NCI-H226 (cell line): ENCODE measurements at places on chromosomes 16 and 17.

GRCh38 chr16:8775359-8775758 is 22.1 kb downstream of the TMEM186 start:
- no peak for DNase-seq

DNA sequence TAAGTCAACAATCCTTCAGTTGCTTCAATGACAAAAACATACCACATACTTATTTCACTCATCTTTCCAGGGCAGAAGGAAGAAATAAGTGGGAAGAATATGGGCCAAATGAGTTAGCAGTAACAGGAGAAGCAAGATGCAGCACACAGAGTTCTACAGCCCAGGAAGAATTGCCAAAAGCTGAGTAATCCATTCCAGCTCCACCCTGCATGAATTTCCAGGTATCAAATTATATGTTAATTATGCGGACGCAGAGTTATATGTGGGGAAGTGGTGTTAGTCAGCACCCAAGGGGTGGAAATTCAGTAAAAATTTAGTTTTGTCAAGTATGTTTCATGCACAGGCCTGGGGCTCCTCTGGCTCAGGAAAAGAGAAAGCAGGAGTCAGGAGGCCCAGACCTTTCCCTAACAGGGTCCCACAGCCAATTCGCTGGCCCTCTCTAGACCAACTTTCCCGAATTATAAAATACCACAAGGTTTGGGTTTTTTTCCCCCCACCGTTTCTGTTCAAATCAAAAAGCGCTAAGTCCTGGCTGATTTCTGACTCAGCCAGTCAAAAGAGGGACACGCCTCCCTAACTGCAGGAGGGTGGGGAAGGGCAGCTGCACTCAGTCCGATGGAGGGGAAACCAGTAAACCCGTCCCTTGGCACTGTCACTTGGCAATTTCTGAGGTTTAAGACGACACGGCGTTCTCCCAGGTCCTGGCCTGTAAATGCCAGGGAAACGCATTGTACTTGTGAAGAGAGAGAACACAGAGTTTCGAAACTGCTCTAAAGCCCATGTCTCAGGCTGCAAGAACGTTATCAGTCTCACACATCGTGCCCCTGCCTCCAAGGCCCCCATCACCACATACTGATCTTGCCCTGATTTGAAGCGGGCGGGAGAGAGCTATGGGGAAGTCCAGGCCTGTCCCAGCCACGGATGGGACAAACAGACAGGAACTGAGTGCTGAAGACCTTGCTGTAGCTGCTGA is 58.1 kb downstream of the ZFHX3 start:
- peak; percentile 87 for DNase-seq

GRCh38 chr17:39527220-39527813 is 66.0 kb downstream of the CDK12 start:
- no peak for DNase-seq

GRCh38 chr17:57010487-57010886 is 32.6 kb downstream of the SCPEP1 start:
- DNase-seq = no peak

DNA sequence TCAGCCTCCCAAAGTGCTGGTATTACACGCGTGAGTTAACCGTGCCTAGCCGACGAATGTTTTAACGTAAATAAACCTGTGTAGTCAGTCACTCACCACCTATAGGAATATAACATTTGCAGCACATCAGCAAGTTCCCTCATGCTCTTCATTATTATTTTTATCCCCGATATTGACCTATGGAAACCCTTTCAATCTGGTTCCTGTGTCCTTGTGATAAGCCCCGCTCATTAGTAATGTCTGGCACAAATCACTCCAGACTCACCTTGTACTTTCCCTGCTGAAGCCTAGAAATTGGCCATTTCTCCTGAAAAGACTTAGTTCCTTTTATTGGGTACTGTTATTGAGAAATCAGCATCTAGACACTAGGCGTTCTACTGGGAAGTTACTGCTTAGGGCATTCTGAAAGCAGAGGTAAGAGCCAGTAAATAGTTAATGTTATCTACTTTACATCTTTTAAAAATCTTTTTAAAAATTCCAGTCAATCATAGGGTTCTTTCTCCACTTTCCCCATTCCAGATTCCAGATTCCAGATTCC is 1.5 kb upstream of the PHKG2 start:
- DNase-seq = no peak

GRCh38 chr16:88533932-88534637 is 36.1 kb upstream of the ZC3H18 start:
- DNase-seq = peak; percentile 51

GRCh38 chr16:5838725-5839124 is 741.1 kb upstream of the EEF2KMT start:
- no peak for DNase-seq

GRCh38 chr17:70217571-70217970 is 48.2 kb downstream of the KCNJ2 start:
- no peak for DNase-seq

DNA sequence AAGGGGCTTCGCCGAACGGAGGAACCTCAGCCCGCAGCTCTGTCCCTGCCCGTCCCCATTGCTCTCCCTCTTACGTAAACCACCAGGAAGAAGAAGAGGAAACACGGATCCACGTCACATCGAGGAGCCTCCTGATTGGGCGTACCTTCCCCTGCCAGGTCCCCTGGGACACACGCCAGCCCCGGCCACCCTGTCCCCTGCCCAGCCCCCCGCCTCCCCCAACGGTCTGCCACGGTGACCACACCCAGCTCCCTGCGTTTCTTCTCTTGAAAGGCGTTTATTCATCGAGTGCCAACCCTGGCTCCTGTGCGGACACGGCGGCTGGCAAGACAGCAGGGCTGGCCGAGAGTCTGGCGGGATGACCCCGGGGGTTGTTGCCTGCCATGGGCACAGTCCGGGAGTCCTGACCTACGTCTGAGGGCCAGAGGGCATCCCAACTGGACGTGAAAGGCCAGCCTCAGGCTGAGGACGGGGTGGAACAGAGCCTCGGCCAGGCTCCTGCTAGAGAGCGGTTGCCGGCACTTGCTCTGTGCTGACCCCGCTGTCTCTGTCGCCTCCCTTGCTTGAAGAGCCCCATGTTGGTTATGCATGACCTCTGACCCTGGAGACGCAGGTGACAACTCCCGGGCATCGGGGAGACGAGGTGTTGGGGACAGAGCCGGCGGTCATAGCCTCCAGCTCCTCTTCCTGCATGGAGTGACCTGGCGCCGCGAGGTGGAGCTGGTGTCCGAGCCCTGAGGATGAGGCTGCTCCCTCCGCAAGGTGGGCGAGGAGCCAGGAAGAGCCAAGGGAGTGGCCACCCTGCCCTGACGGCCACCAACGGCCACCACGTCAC is 40.5 kb upstream of the ACSF3 start:
- DNase-seq = no peak

GRCh38 chr17:27550974-27551505 is 79.9 kb upstream of the LGALS9 start:
- DNase-seq = no peak

GRCh38 chr17:1941272-1942065 is 83.7 kb downstream of the RTN4RL1 start:
- DNase-seq = no peak

GRCh38 chr17:39144416-39144840 is 7.0 kb downstream of the PLXDC1 start:
- peak; percentile 72 for DNase-seq

- peak; percentile 100 for DNase-seq
These were observed 20.1 kb upstream of the KRT19 start for GRCh38 chr17:41547921-41548843.

GRCh38 chr16:52318302-52319009 is 228.5 kb downstream of the TOX3 start:
- no peak for DNase-seq

- DNase-seq = peak; percentile 40
These were observed 5.1 kb upstream of the ITPRIPL2 start for GRCh38 chr16:19108409-19109287.

GRCh38 chr16:52469775-52470174 is 77.2 kb downstream of the TOX3 start:
- no peak for DNase-seq

DNA sequence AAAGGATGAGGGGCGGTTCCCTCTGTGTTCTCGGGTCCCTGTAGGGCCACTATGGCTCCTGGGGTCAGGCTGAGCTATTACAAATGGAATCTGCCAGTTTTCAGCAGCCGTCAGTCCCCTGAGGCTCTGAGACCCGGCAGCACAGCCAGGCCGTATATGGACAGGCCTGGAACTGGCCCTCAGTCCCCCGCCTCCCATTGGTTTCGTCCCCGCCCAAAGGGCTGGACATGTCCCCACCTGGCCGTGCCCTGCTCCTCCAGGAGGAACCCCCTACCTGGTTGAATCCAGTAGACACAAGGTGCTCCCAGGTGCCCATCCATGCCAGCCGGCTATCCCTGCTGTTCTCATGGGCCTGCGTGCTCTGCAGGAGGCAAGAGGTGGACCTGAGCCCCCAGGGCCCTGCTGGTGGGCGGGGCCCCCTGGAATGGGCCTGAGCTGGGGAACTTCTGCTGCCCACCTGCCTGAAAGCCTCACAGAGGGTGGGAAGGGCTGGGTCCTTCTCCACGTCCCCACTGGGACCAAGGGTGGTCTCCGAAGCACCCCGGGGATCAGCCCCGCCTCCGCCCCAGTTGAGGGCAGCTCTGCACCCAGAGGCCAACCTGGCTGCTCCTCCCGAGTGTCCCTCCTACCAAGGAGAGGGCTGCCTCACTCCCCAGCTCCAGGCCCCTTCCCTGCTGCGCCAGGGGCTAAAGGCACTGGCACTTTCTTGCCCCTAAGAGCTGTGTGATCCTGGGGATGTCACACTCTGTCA is 16.8 kb downstream of the VASN start:
- DNase-seq = no peak

- DNase-seq = no peak
These were observed 18.2 kb downstream of the EMC8 start for GRCh38 chr16:85781156-85781555.

DNA sequence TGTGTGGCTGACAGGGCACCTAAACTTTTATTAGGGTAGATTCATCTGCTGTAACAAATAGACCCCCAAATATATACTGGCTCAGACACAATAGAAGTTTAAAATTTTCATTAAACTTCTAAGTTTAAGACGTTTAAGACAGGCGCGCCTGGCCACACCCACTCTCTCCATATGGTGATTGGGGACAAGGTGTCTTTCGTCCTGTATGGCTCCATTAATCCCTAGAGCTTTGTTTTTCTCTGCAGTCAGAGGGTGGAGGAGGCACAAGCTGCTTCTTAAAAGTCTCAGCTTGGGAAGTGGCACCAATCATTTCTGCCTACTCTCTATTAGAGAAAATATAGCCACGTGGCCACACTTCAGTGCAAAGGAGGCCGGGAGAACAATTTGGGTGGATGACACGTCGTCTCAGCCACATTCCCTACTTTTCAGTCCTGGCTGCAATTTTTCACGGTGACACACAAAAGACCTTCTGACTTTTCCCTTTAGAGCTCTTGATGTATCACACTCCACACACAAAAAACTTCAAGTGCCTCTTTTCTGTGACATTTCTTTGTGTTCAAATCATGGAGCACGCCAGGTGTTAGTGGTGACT is 125.5 kb upstream of the CACNG3 start:
- no peak for DNase-seq

DNA sequence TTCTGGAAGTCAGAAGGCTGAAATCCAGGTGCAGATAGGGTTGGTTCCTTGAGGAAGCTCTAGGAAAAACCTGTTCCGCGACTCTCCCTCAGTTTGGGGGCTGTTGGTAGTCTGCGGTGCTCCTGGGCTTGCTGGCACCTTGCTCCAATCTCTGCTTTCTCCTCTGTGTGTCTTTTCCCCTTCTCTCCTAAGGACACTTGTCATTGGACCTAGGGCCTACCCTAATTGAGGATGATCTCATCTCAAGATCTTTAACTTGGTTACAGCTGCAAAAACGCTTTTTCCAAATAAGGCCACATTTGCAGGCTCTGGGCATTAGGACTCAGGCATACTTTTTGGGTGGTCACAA is 12.9 kb upstream of the CACNG4 start:
- DNase-seq = no peak

- peak; percentile 56 for DNase-seq
These were observed 622 bp downstream of the CUEDC1 start for GRCh38 chr17:57954397-57955182.

GRCh38 chr16:49556606-49557446 is 183.2 kb downstream of the C16orf78 start:
- DNase-seq = no peak

DNA sequence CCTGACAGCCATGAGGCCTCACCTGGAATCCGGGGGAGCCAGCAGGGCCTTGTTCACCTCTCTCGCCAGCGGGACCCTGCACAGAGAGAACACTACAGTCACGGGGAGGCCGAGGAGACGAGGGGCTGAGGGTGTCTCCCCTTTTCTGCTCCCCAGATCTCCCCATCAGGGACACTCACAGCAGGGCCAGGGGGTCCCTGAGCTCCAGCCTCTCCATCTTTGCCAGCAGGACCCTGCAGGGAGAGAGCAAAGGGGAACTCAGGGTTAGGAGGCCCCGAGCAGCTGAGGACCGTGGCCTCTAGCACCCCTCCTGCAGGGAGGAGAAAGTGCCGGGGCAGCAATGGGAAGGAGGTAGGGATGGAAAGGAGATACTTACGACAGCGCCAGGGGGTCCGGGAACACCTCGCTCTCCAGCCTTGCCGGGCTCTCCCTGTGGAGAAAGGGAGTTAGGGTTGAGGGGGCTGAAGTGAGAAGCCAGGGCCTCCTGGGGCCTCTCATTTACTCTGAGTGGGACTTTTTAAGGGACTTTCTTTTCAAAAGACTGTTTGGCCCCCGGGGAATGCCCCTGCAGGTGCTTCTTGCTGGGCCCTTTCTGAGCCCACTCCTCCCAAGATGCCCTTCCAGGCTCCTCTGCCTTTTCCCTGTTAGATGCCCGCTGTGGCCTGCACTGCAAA is 8.7 kb downstream of the COL1A1 start:
- DNase-seq = no peak

GRCh38 chr16:67930678-67931211 is 917 bp downstream of the CTRL start:
- no peak for DNase-seq

DNA sequence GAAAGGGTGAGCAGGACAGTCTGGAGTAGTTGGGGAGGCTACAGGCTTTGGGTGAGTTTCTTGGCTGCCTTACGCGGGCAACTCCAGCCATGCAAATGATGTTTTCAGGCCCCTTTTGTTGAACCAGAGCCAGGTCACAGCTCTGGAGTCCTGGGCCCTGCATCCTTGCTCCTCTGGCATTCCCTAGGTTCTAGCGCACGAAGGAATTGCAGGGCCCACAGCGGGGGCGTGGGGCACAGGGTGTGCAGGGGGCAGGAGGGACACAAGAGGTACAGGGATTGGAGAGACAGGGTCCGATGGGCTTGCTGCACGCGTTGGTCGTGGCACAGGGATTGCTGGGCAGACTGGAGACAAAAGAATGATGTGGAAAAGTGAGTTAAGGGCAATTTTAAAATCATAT is 3.6 kb downstream of the KRT31 start:
- DNase-seq = no peak

- DNase-seq = no peak
These were observed 585 bp upstream of the MYO15A start for GRCh38 chr17:18107971-18108370.

DNA sequence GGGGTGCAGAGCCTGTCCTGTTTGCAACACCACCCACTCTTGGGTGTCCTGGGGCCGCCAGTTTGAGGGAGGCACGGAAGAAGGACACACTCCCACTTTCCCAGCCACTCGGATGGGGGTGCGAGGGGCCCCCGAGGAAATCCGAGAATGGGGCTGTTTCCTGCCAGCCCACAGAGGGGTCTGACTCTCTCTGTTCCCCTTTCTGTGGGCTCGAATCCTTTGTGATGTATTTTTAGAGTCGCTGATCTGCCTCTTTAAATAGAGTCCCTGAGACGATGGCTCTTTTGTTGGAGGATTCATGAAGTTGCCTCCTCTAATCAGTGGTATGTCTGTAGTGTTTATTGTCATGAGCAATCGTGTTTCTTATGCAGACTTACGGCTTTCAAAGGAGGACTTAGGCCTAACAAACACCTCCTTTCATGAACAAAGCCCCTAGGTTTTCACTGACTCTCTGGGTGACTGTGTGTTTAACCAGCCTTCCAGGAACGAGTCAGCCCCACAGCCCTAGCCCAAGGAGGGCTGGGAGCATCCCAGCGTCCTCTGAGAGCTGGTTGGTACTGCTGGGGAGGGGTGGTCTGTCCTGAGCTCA is 29.1 kb downstream of the CIBAR2 start:
- DNase-seq = no peak
